Suppressor macrophage treated with lipopolysaccharide for 4 hours (primary cell): ENCODE measurements at places on chromosomes 1 and 21.

- DNase-seq = no peak
Observed at GRCh38 chr1:167127661-167128060, 33.8 kb downstream of the STYXL2 start.

- DNase-seq = no peak
Observed at GRCh38 chr1:1781526-1781903, 3.2 kb upstream of the NADK start.

DNA sequence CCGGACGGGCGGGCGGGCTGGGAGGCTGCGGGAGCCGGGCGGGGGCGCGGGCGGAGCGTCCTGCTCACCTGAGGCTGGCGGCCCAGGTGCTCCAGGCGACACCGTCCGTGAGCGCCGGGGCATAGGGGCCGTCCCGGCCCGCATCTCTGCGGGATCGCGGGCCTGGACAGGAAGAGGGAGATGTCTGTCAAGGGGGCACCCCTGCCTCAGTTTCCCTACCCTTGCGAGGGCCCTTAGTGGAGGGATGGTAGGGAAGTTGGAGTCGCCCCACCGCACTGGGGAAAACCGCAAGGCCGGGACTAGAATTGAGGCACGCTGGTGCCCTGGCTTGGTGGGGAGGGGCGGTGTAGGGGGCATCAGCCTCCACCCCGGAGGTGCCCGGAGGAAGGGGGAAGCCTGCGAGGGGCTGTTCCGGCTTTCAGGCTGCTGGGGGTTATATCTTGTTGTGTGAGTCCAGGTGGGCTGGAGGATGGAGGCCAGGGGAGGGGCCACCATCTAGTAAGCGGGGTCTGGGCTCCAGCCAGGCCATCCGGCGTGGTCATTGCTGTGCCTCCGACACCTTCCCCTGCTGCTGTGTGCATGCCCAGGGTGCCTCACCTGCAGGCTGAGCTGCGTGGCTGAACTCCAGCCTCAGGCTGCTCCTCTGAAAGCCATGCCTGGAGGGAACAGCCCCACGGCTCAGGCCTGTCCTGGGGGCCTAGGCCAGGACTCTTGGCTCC lies 580 bp downstream of the VWA1 start:
- DNase-seq = no peak

- no peak for DNase-seq
Observed at GRCh38 chr1:201153474-201154388, 543 bp downstream of the TMEM9 start.

- peak; percentile 49 for DNase-seq
Observed at GRCh38 chr21:36076878-36077655, 7.2 kb downstream of the CBR1 start.

DNA sequence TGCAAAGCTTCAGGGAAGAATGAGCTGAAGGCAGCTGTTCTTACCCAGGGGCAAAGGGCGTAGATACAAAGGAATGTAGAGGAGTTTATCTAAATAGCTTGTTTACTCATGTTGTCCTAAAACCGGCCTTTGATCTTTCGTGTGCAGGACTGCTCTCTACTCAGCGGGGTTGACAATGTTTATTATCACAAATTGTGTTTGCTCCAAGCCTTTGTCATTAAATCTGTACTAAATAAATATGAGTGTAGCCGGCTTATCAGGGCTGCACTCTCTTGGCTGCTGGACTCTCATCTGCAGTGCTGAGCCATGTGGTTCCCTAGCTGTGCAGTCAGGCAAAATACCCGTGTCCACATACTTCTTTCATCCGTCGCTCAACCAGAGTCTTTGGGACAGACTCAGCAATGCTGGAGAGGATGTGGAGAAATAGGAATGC lies 199.0 kb downstream of the LBR start:
- no peak for DNase-seq

- no peak for DNase-seq
Observed at GRCh38 chr1:57882072-57882471, 458.2 kb upstream of the DAB1 start.

DNA sequence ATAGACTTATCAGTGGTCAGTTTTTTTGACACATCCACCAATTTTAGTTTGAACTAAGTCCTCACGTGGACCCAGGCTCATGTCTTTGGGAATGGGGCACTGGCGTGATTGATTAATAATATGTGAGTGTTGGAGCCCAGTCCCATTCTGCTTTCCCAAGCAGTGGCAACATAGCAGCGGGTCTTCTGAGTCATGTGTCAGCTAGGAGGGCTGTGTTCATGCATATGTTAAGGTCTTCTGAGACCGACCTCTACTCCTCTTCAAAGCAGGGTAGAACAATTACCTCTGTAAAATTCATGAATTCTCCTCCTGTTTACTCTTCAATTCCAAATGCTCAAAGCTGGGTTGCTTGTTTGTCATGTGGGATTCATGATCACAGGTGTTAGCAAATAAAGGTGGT lies 291.3 kb downstream of the CAMTA1 start:
- DNase-seq = no peak

- DNase-seq = no peak
Observed at GRCh38 chr1:43041591-43041990, 82.9 kb upstream of the SLC2A1 start.

DNA sequence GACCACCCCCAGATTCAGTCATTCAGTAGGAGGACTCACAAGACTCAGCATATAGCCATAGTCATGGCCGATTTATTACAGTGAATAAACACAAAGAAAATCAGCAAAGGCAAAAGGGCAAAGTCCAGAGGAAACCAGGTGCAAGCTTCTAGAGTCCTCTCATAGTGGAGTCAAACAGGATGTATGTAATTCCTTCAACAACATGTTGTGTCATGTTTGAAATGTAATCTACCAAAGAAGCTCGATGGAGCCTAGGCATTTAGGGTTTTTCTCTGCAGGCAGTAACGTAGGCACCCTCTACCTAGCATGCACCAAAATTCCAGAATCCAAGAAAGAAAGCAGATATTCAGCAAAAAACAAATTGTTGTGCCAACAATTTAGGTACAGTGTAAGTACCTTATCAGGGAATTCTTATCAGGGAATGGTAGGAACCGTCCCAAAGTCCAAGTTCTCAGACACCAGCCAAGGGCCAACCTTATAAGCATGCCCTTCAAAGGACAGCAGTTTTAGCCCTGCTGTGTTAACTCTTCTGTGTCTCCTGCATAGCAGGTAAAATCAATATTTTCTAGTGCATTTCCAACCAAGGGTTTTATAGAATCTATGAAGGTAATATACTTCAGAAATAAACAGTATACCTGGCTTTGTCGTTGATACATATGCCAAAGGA lies 16.1 kb upstream of the SLAMF6 start:
- DNase-seq = no peak

DNA sequence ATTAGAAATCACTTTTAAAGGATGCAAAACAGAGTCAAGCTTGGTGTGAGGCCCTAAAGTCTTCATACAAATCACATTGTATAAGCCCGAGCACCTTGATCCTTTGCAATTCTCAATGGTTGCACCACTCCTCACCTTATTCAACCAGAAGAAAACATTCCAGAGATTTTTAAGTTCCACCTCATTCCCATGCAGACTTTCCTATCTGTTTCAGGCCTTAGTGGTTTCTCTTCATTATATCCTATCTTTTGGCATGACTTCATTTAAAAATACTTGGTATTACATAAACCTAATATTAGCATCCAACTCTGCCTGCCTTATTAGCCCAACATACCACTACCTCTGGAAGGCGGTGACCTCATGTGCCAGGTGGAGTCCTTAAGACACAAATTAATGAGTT lies 9.3 kb upstream of the GREM2 start:
- DNase-seq = no peak

DNA sequence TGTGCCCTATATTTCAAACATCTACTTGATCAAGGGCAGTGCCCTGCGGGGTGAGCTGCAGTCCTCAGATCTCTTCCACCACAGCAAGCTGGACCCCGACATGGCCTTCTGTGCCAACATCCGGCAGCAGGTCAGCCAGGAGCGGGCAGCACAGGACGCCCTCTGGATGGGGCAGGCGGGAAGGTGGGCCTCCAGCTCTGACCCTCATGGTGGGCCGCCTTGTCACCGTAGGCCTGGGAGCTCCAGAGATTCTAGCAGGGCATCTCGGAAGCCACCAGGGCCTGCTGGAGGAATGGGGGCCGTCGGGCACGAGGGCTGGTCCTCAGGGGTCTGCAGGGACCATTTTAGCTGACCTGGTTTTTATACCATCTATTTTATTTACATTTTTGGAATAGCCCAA lies 15.6 kb upstream of the MFN2 start:
- no peak for DNase-seq

GRCh38 chr21:42332557-42333317 lies 17.5 kb upstream of the TFF3 start:
- DNase-seq = no peak

- DNase-seq = peak; percentile 27
Observed at GRCh38 chr1:67060811-67061218, 6.9 kb upstream of the SLC35D1 start.

- no peak for DNase-seq
Observed at GRCh38 chr21:28419811-28420210, 572.9 kb downstream of the LTN1 start.

DNA sequence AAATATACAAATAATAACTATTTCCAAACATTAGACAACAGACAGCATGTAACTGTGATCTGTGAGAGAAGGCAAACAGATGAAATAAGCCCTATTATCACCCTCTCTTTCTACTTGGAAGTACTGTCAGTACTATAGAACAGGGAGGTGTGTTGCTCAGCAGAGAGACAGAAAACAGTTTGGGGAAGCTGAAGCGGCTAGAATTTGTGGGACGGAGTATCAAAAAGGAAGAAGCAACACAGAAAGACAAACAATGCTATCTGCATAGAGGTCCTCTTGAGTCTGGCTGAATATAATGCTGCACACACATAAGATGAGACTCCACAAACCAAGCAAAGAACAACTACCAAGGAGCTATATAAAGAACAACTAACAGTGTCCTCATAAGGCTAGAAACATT lies 59.4 kb downstream of the ZZZ3 start:
- DNase-seq = peak; percentile 19

GRCh38 chr1:31108861-31109260 lies 43.3 kb upstream of the PUM1 start:
- no peak for DNase-seq

DNA sequence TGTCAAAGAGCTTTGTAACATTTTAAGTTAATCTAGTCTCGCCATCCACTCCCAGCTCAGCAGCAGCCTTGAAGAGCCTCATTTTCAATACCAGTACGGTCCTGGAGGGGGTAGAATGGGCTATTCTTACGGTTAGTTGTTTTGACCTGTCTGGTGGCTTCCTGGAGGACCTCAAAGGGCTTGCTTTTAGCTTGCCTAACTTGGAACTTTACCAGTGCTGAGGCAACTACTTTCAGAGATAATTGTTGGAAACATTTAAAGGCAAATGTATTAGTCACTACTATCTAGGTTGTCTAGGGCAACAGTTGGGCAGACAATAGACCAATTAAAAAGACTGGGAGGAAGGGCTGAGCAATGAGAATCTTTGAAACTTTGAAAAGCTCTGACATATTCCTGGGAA lies 56.0 kb downstream of the TTLL7 start:
- no peak for DNase-seq

GRCh38 chr1:41366455-41367287 lies 5.4 kb downstream of the FOXO6 start:
- no peak for DNase-seq

- no peak for DNase-seq
Observed at GRCh38 chr21:34841154-34841553, 172.4 kb downstream of the CLIC6 start.

GRCh38 chr1:216461466-216461865 lies 38.2 kb upstream of the USH2A start:
- no peak for DNase-seq

DNA sequence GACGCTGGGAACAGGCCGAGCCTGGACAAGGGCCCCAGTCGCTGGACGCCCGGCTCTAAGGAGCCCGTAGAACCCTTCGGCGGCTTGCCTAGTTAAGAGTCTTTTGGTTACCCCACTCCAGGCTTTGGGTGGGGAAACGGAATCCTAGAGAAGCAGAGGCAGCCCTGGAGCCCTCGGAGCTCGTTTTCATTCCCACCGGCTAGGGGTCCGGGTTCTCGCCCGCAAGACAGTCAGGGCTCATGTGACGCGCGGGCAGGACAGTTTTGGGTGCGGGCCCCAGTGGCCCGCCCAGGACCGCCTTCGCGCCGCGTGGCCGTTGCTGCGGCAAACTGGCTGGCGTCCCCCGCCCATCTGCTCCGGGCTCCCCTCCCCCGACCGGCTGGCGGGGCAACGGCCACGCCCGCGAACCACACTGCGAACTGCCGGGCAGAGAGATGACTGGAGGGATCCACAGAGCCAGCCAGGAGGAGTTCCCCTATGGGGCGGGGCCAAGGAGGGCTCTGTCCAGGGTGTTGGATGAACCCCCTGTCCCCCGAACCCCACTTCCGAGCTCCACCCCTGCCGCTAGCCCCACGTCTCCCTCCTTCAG lies 829 bp upstream of the HES2 start:
- DNase-seq = no peak

GRCh38 chr21:33940881-33941245 lies 25.3 kb upstream of the ATP5PO start:
- DNase-seq = no peak

DNA sequence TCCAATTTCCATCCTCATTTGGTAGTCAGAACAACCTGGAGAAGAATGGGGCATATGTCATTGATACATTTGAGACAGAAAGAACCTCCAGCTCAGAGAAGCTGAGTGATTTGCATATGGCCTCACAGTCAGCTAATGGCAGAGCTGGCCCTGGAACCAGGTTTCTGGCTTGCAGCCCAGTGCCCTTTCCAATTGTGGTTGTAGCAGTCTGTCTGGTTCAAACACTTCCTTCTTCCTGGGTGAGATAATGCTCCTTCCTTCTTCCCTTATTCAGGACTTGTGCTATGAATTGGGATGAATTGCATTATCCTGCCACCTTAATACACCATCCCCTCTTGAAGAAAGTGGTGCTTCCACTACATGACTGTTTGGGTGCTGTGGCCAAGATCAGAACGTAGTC lies 24.2 kb downstream of the SLC5A9 start:
- DNase-seq = peak; percentile 59

DNA sequence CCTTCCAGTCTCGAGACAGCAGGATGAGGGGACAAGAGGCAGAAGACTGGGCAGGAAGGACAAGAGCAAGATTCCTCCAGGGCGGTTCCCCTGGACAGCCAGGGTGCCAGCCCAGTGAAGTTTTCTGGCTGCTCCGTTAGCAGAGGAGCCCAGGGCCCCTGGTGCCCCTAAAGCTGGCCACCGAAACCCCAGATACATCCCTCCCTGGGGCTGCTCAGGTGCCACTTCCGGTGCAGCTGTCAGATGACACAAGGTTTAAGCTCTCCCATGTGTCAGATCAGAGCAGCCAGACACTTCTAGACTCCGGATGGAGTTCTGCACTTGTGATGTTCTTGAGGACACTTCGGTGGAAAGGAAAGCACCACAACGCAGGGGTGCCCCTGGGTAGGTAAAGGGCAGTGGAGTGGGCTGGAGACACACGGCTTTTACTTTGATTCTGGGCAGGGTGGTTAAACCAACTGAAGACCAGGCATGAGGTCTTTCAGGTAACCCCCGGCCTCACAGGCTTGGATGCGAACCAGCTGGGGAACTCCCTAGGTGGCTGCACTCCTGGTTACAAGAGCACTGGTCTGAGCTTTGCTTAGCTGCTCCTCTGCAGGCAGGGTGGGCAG lies 85.7 kb downstream of the ITPKB start:
- DNase-seq = no peak

- no peak for DNase-seq
Observed at GRCh38 chr21:25836396-25836795, 101.6 kb downstream of the GABPA start.
